A172 (cell line): ENCODE measurements at places on chromosomes 16 and 17.
A peak's percentile ranks its signal among the peaks of the same experiment; 100 is the strongest.

- no peak for DNase-seq
These were observed 28.2 kb downstream of the SNX20 start for GRCh38 chr16:50652836-50653425.

DNA sequence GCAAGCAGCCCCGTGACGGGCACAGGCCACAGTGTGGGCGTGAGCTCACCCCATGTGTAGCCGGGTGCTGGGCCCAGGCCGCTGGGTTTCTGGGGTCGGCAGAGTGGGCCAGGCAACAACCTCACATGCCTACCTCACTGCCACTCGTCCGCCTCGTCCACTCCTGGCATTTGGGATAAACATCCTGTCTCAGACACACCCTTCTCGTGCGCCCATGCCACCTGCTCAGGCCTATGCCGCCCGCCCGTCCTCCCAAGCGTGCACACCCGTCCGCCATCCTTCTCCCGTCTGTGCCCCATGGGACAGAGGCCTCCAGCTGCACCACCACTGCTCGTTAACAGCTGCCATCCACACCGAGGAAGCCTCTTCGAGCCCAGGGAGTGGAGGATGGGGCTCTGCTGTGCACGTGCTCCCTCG lies 64.3 kb downstream of the KLHDC4 start:
- DNase-seq: no peak

DNA sequence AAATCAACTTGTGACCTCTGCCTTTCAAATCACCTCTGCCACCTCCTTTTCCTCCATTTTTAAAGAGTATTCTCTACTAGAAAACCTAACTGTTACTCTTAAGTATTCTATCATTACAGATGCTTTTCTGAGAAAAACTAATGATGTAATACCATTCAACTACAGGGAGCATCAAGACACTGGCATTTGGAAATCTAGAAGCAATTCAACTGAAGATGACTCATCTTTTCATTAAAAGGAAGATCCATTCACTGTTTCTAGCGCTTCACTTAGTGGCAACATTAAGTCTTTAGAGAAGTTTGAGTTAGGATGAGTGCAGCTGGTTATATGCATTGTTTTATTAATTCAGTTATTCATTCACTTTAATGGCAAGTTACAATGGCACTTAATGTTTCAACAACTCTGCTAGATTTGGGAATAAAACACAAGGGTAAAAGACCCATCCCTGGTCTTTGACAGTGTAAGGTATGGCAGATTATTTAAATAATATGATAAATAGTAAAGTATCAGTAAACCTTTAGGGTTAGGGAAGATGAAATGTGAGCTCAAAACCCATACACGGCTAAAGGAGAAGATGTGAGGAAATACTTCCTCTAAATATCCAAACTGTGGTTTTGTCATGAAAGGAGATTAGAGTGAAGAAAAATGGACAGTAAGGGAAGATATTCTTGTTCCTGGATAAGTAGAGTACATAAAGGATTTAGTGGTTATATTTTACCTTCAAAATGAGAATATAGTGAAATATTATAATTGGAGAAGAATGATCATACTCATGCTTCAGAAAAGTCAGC lies 61.7 kb downstream of the KCNJ2 start:
- DNase-seq: no peak

DNA sequence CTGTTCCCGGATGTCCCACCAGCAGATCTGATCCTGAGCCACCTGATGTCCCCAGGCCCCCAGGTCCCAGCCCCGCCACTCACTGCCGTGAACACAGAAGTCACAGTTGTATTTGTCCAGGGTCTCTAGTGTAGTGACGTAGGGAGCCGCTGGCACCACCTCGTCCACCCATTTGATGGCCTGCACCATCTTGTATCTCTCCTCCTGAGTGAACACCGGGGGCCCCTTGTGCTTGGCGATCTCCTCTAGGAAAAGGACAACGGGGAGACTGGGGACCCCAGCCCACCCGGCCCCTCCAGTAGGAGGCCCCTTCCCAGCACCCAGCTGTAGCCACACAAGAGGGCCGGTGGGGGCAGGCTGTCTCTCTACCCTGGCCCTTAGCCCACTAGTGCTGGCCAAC lies 2.4 kb downstream of the PCYT2 start:
- DNase-seq: no peak

- no peak for DNase-seq
These were observed 108.8 kb downstream of the ARHGAP44 start for GRCh38 chr17:12898110-12898509.

DNA sequence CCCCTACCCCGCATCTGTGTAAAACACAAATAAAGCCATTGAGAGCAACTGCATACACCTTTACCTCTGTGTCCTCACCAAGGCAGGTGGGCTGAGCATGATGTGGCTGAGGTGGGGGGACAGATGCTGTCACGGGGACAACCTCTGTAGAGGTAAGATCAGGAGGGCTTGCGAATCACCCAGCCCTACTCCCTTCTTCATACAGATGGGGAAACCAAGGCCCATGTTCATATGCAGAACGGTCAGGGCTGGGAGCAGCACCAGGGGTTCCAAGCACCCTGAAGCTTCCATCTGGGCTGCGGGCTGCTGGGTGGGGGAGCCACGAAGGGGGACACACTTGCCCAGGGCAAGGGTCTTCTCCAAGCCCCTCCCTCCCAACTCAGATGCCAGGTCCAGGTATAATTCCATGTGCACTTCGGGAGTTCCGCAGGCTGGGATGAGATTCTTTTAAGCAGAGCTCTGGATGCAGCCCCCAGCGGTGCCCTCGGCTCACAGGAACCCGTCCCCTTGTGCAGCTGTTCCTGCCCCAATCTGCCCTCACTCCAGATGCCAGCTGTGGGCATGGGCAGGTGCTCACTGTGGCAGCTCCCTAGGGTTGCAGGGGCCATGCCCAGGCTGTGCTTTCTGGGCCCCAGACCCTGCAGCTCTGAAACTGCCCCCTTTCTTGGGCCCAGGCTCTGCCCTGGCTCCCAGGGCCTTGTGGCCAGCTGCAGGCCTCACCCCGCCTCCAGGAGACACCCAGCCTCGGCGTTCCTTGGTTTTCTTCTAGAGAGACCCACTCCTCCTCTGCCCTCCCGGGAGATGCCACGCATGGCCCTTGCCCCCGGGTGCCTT lies 9.6 kb downstream of the CTRB1 start:
- no peak for DNase-seq

DNA sequence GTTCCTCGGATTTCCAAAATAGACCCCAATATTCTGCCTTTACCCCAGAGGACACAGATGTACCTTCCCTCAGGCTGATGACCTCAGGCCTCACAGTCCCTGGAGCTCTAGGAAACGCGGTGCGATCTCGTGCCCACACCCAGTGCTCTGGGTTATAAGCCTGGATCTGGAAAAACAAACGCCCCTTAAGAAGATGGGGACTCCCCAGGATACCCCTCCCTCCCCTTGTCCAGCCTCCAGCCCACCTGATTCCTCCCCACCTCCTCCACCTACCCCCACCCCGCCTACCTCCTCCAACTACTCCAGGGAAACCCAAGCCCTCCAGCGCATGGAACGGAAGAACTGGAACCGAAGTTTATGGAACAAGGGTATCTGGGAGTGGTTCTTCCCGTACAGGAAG lies 19.1 kb downstream of the PRR11 start:
- DNase-seq: no peak

DNA sequence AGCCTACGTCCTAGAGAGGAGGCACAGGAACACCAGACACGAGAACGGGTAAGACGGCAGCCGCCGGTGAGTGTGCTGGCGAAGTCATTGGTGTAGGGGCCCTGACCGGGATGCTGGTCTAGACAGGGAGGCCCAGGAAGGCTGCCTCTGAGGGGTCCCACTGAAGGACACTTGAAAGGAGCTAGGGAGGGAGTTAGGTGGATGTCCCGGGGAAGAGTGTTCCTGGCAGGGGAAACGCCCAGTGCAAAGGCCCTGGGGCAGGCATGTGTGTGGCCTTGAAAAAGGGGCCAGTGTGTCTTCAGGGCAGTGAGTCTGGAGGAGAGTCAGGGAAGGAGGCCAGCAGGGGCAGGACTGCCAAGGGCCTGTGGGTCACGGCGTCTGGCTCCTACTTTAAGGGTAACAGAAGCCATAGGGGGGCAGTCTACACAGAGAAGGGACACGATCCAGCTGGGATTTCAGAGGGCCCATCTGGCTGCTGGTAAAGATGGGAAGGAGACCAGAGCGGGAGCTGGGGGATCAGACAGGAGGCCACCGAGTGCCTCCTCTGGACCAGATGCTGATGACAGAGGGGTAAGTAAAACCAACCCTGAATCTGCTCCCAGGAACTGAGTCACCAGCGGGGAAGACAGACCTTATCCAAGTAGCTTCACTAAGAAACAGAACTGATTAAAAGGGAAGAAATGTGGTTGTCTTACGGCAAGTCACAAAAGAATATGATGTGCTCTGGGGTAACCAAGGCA lies 115.9 kb downstream of the LITAF start:
- no peak for DNase-seq

- DNase-seq: peak; percentile 95
These were observed at the start of gene HERPUD1 for GRCh38 chr16:56931892-56932720. Gene HERPUD1, plus strand, starts transcription at chr16:56932142. Its CDS starts 103 bp downstream, at chr16:56932245.

- no peak for DNase-seq
These were observed 14.9 kb upstream of the CCDC182 start for GRCh38 chr17:57760046-57760445.

DNA sequence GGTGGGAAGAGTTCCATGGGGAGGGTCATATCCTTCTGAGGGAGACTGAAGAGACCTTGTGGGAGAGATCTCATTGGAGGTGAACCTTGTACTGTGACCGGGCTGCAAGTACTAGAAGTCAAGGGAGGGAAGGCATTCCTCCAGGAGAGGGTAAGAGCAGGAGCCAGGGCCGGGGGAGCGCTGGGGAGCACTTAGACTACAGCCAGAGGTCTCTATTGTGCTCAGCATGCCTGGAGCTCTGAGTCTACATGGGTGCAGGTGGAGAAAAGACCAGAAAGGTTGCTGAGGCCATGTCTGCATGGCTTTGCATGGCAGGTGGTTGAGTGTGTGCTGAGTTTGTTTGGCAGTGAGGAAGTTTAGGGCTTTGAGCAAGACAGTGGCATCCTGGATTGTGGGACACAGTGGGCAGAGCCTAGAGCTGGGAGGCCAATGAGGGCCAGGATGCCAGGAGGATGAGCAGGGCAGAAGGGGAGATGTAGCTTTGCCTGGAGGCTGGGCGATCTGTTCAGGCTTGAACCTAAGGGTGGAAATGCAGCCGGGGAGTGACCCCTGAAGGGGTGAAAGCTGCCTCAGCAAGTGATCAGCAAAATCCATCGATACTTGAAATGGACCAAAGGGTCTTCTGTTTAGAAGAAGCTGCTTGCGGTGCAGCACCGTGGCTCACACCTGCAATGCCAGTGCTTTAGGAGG lies 317.4 kb upstream of the TNRC6C start:
- no peak for DNase-seq

DNA sequence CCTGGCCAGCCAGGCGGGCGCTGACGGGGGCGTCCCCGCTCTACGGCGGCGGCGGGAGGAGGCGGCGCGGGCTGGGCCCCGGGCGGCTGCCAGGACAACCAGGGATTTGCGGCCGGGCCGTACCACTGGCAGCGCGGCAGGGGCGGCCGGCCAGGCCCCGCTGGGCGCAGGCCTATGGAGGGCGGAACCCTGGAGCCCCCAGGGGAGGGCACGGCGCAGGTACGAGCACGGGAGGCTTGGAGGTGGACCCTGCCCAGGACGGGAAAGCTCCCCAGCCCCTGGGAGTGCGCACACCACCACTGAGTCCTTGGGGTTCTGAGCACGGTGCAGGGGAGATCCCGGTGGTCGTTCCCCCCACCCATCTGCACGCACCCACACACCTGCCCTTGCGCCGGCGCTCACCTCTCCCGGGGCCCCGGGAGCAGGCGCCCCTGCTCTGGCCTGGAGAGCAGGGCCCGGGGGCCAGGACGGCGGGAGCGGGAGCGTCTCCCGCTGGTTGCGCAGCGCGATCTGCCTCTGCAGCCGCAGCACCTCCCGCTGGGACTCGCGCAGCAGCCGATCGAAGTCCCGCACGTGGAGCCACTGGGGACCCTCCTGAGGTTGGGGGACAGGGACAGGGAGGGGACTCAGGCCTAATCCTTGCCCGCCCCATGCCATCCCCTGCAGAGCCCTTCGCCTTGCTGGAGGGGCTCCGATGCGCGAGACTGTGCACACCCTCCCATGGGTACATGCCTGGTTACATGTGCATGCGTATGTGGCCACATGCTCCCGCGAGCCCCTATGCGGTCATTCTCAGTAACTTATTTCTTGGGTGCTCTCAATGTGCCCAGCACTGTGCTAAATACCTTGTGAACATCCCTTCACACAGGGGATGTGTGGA lies 3.9 kb downstream of the TSPOAP1 start:
- DNase-seq: no peak

- DNase-seq: peak; percentile 21
These were observed at the start of gene CBX2 for GRCh38 chr17:79777894-79778503. Gene CBX2, plus strand, starts transcription at chr17:79778148. Its CDS starts 88 bp downstream, at chr17:79778236.

GRCh38 chr16:81673432-81673831 lies 105.7 kb upstream of the PLCG2 start:
- no peak for DNase-seq

DNA sequence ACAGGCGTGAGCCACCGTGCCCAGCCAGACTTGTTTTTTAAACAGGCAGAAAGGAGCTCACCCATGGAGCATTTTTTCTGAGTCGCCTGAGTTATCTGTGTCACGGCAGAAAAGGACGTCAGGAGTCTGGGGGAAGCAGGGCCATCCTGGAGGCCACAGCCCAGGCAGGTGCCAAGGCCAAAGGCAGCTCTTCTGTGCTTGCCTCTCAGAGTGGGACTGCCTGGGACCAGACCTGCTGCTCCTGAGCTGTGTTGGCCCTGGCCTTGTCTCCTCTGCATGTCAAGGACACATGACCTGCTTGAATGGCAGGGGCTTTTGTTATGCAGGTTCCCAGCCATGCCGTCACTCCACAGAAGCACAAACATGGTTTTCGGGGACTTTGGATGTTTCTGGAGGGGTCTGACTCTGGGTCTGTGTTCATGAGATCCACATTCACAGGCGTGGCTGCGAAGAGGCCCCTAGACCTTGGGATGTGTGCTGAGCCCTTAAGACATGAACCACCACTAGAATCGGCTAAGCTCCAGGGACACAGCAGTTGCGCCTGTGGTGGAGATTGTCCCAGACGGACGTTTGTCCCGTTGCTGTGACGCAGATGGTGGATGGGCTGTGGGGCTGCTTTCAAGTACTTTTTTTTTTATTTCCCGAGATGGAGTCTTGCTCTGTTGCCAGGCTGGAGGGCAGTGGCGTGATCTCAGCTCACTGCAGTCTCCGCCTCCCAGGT lies 33.8 kb downstream of the FOXK2 start:
- no peak for DNase-seq

DNA sequence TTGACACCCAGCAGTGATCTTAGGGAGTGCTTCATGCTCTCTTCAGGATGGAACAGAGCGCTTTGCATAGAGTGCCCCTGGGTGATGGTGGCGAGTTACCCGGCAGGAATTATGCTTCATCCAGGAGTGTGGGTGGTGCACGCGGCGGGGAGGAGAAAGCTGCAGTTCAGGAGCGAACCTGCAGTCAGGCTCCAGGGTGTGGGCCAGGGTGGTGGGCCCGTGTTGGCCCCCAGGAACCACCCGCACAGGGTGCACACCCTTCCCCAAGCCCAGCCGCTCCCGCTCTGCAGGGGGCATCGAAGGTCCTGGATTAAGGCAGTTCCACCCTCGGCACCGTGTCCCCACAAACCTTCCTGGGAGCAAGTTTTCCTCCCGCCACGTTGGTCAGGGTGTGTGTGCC lies 3.9 kb downstream of the RAB40C start:
- DNase-seq: no peak

GRCh38 chr17:59561042-59561441 lies 4.4 kb upstream of the DHX40 start:
- peak; percentile 27 for DNase-seq
